Hepatocyte (in vitro differentiated cells): ENCODE measurements at places on chromosomes 16 and 17. TPM values are rescaled to one million over a fixed set of nuclear protein-coding genes. Genes with fewer than 3 reads are reported as not detected.

Gene CACNG4
- 2.5 and 3.5 TPM in 2 replicates for total RNA-seq

GRCh38 chr17:59634632-59635541 lies 15.2 kb downstream of the CLTC start:
- DNase-seq: no peak

DNA sequence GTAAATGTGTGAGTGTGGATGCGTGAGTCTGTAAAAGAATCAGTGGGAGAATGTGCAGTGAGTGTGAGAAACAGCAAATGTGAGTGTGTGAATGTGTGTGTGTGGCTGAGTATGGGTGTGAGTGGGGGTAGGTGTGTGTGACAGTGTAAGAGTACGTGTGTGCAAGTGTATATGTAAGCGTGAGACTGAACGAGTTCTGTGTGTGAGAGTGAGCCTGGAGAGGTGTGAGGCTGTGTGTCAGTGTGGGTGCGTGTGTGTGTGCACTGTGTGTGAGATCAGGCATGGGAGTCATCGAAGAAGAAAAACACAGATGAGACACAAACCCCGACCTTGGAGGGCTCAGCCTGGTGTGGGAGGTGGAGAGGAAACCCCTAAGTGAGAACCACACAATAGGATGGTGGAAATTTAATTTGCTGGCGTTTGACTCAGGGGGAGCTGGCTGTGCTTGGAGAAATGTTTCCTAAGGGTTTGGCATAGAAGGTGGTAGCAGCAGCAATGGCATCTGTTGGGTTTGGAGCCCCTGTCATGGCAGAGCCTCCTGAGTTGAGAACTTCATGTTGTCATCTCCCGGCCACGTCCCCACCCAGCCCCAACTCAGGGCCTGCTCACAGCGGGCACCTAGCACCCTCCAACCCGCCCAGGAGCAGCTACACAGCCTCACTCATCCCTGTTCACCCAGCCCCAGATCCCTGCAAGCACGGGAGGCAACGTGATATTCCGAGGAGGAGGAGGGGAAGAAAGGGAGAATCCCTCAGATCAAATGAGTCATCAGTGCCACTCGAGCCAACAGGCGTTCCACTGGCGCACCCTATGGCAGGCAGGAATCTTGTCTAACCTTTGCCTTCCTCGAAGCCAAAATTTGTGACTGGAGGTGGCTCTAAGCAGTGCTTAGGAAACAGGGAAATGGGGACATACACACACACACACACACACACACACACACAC lies 14.3 kb upstream of the NUBP1 start:
- no peak for DNase-seq

DNA sequence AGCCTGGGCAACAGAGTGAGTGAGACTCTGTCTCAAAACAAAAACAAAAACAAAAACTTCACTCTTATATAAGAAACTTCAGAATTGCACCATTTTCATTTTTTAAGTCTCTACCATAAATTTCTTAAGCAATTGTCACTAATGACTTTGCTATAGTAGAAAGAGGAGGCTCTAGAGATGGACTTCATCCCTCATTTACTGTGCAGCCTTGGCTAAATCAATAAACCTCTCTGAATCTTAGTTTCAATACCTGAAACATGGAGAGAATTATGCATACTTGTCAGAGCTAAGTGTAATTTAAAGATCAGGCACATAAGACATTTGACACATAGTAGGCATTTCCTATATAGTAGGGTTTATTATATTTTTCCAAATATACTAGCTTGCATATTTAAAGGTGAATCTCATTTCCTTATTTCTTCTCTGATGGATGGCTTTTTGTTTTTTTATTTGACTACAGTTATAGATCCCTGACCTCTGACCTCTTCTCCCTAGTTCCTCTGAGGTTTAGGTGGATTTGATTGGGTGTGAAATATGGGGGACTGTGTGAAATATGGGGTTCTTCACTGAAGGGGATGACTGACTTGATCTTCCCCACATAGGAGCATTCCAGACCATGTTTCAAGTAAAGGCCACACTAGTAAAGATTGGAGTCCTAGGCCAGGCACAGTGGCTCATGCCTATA lies 2.7 kb downstream of the CCL5 start:
- DNase-seq: no peak

- DNase-seq: no peak
Measured at GRCh38 chr16:84467256-84467655, 37.2 kb downstream of the MEAK7 start.
